ENCODE measurements at places on chromosomes 5 and 9.

DNA sequence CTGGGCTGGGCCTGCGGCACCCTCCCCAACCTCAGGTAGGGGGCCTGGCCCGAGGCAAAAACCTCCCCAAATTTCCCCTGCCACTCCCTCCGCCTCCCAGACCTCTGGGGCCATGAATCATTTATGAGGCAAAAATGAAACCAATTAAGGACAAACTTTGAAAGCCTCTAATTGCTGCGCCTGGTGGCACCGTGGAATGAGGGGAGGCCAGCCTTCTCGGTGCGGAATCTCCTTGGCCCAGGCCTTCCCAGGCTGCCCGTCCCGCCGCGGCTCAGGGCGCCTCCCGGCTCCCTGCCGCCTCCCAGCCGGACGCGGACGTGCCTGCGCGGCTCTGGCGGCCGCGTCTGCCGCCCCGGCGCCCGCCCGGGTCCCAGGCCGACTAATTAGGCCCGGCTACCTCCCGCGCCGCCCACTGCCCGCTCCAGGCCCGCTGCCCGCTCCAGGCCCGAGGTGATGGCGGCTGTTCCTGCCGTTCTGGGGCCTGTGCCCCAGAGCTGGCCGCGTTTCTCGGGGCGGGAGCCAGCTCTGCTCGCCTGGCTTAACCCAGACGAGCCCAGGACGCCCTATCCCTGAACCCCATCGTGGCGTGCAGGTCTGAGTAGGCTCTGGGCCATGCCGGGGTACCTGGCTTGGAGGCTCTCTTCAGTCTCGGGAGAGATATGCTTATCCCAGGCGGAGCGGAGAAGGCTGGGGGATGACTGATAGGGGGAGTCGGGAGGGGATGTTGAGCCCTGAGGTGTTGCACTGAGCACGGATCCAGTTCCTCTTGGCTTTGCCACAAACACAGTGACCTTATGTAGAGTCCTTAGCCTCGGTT lies 20.1 kb downstream of the CXXC5 start:
- DNase-seq: no peak

DNA sequence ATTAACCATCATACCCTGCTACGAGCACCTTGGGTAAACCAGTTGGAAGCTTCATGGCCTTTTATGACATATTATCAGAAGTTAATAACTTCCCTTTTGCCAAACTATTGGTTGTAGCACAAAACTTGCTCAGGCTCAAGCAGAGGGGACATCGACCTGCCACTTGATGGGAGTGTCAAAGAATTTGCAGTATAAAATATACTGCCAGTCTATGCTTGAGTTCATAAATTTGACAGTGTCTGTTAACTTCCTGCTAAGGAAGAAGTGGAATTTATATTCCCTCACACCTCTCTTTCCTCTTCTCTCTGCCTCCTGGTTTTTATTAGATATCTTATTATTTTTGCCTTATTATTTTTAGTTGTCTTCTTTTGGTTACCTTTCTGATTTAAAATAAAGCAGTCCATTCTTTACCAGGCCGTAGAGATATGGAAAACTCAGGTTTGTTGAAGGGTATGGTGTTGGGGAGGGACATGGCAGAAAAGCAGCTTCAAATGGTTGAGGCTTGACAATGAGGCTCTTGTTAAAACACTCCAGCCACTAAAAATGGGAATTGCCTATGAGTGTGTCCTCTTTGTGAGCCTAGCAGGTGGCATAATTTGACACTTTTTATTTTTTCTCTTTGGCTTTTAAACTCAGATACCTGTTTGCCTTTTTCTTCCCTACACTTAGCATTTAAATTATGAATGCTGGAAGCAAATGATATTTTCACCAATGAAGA lies 298.0 kb downstream of the DOCK8 start:
- DNase-seq: no peak

DNA sequence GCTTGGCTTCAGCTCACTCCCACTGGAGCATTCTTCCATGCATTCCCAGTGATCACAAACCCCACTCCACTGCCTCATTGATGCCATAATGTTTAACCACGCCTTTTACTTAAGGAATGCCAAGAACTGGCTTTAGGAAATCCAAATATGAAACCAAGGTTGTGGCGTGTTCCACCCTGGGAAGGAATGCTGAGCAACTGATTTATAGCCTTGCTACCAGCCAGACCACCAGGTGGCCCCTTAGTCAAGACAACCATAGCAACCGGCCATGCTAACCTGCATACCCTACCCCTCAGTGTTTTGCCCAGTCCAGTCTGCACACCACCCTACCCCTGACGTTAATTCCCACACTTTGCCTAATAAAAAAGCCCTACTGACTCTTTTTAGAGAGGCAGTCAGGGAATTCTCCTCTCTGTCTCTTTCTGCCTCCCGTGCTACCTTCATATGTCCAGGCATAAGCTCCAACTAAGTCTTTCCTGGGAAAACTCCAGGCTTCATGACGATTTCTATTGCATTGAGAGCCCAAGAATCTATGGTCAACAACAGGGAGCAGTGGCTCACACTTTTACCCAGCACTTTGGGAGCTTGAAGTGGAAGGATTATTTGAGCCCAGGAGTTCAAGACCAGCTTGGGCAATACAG lies 27.0 kb upstream of the PRRC2B start:
- DNase-seq: no peak

DNA sequence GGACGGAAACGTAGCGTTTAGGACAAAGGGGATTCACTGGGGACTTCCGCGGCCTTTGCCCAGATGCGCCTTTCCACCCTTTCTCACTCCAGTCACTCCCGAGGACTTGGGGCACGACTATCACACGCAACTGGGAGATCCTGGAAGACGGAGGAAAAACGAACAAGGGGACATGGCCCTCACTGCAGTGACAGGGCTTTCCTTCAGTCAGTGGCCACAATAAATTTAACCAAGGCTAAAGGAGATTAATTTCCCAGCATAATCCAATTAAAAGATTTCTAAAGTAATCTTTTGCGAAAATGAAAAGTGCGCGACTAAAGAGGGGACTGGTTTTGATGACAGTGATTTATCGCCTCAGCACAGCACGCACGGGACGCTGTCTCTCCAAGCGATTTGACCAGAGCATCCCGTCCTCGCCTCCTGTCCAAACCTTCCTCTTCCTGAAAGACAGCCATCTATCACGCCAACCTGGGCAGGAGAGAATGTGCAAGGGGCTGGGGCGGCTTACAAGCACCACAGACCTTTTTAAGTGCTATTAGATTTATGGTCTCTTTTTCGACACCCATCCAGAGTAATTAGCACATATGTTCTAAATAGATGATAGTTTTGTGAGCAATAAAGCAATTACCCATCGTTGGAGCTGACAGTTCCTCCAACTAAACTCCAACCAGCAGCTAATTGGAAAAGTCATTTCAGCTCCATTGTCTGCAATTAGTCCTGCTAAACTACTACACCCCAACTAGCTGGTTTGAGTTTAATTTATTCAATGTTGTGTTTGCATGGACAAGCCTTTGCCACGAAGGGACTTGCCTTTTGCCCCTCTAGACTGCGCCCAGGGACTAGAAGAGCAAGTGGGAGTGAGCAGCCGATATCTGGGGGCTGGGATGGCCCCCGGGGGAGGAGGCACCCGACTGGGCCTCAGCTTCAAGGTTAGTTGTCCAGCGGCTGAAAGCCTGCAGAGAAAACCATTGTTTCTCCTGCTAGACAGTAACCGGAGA lies 7.4 kb downstream of the NR2F1-AS1 start:
- no peak for DNase-seq

GRCh38 chr9:135463140-135463539 lies 16.4 kb upstream of the PPP1R26 start:
- DNase-seq: no peak

DNA sequence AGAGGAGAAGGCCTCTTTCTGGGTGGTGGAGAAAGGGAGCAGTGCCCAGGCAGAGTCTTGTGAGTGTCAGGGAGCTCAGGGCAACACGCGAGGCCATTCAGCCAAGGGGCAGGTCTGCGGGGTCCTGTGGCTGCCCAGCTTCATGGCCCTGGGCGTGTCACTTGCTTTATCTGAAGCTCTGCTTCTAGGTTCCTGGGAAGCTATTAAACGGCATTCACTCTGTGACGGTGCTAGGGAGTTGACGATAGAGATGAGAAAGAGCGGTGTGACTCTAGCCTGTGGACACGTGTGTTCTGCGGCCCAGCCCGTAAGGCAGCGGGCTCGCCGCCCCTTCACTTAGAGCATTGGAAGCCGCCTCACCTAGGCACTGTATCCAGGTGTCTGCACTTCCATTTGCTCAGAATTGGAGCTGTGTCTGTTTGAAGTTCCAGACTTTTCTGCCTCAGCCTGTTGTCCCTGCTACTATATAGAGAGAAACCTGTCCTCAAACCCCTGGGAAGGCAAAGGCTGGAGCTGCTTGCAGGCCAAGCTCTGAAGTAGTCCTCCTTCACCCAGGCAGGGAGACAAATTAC lies 88.3 kb downstream of the PHF2 start:
- no peak for DNase-seq

DNA sequence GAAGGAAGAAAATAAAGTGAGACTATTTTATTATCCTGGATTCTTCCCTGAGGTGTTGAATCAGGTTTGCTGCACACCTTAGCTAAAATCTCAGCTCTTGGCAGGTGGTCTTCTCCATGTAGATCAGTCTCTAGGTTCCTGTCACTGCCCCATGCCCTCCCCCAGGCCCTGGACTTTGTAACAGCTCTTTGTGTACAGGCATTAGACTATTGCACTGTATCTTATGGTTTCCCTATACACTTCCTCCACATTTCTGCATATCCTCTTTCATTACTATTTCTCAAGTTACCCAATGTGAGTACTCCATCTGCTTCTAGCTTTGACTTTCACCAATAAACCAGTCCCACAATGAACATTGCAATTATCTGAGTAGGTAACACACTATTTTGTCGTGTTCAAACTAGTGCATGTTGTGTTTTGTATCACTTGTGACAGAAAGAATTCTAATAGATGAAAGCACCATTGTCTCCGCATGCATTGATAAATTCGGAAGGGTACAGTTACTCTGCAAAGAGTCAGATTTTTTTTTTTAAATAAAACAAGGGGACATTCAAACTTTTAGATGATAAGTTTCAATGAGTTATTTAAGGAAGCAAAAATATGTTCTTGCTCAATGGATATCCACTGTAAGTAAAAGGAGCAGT lies 1348.7 kb upstream of the C9orf72 start:
- no peak for DNase-seq

- no peak for DNase-seq
Measured at GRCh38 chr5:57595523-57595991, 112.9 kb upstream of the ACTBL2 start.
